ENCODE measurements at places on chromosomes 4 and X.

DNA sequence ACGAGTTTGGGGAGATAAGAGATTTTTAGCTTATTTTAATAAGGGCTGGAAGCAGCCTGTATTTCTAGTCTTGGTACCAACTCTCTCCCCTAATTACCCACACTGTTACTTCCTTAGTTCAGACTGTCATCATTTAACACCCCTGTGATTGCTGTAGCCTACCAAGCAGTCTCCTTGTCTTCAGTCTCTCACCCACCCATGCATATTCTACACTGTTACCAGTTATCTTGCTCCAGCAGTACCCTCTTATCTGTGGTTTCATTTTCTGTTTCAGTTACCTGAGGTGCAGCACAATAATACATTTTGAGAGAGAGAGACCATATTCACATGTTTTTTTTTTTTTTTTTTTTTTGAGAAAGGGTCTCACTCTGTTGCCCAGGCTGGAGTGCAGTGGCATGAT is 80.2 kb downstream of the DIAPH2 start:
- no peak for DNase-seq

- DNase-seq: no peak
Measured at GRCh38 chr4:40628888-40629287, 776 bp downstream of the RBM47 start.

- no peak for DNase-seq
Measured at GRCh38 chr4:73776321-73776729, 36.0 kb downstream of the CXCL8 start.

GRCh38 chr4:86927843-86928395 is 6.9 kb upstream of the AFF1 start:
- no peak for DNase-seq

GRCh38 chrX:69371159-69371558 is 133.0 kb upstream of the NALF2 start:
- DNase-seq: no peak
